ENCODE measurements at places on chromosomes 7 and 10. TPM values are rescaled to one million over a fixed set of nuclear protein-coding genes. Genes with fewer than 3 reads are reported as not detected.

GPR37 gene
- total RNA-seq = 3.8 TPM

GHRHR gene
- total RNA-seq = not detected

GRID2IP gene
- total RNA-seq = not detected

FGFR2 gene
- 0.54 TPM for total RNA-seq

PRLHR gene
- not detected for total RNA-seq

STEAP2 gene
- total RNA-seq = 2.2 TPM

TAS2R5 gene
- 0.50 TPM for total RNA-seq

COL17A1 gene
- total RNA-seq = not detected

NODAL gene
- total RNA-seq = not detected

LLCFC1 gene
- not detected for total RNA-seq

AKR1C8 gene
- total RNA-seq = 0.10 TPM

NPTX2 gene
- total RNA-seq = 2.0 TPM

ANKRD2 gene
- 3.1 TPM for total RNA-seq

PAX4 gene
- not detected for total RNA-seq

ACTL6B gene
- total RNA-seq = not detected

OR2A7 gene
- not detected for total RNA-seq

ABCB1 gene
- 4.5 TPM for total RNA-seq

FBXL13 gene
- total RNA-seq = 38.7 TPM

KLLN gene
- total RNA-seq = 2.1 TPM

TLX1 gene
- not detected for total RNA-seq

PNLIPRP2 gene
- not detected for total RNA-seq

LDB3 gene
- 0.17 TPM for total RNA-seq

RNF32 gene
- total RNA-seq = 1.4 TPM

SLC12A9 gene
- total RNA-seq = 10.5 TPM

NKX1-2 gene
- 0.02 TPM for total RNA-seq

DNAH11 gene
- total RNA-seq = 0.40 TPM

CYP26C1 gene
- total RNA-seq = 0.23 TPM

SPDYE9 gene
- total RNA-seq = 0.54 TPM

MYL10 gene
- not detected for total RNA-seq

SVIL gene
- 10.8 TPM for total RNA-seq

GPR22 gene
- total RNA-seq = 4.0 TPM

PIK3AP1 gene
- total RNA-seq = 1.3 TPM

HOXA1 gene
- total RNA-seq = not detected

RPS24 gene
- total RNA-seq = 5,055 TPM

DGKI gene
- total RNA-seq = 0.40 TPM

HECW1 gene
- total RNA-seq = 24.7 TPM

LRGUK gene
- total RNA-seq = 0.15 TPM

SLC35B4 gene
- 20.0 TPM for total RNA-seq

CPXM2 gene
- not detected for total RNA-seq

SLC25A40 gene
- 15.5 TPM for total RNA-seq

ZNF487 gene
- total RNA-seq = 5.4 TPM

EPO gene
- total RNA-seq = not detected

POLD2 gene
- total RNA-seq = 151 TPM

RADIL gene
- 13.1 TPM for total RNA-seq

HOXA5 gene
- 7.5 TPM for total RNA-seq

CLDN15 gene
- 10.0 TPM for total RNA-seq

AGBL3 gene
- total RNA-seq = 2.6 TPM

ASZ1 gene
- total RNA-seq = not detected

ANTXRL gene
- not detected for total RNA-seq

MOGAT3 gene
- total RNA-seq = not detected

C7orf57 gene
- 0.12 TPM for total RNA-seq

Data from NCI-H460 (cell line).